ENCODE measurements at places on chromosomes 2 and 18. TPM values are rescaled to one million over a fixed set of nuclear protein-coding genes. Genes with fewer than 3 reads are reported as not detected.

Gene VWC2L
- total RNA-seq, result not detected

Gene ABCG5
- not detected for total RNA-seq

Gene RFX8
- not detected for total RNA-seq

Gene PAIP2B
- total RNA-seq, result 3.4 TPM

Gene TUBB8B
- total RNA-seq, result not detected

Gene MYO7B
- 0.25 TPM for total RNA-seq

Gene PREPL
- 18.4 TPM for total RNA-seq

Data from natural killer cell (primary cell).